Occipital lobe (tissue), 3 donors: ENCODE measurements at places on chromosomes 11 and 22. TPM values are rescaled to one million over a fixed set of nuclear protein-coding genes. Genes with fewer than 3 reads are reported as not detected.

Gene RIMBP3C
- total RNA-seq, result 1.6 TPM

Gene OR10A6
- total RNA-seq, result not detected

Gene B4GALNT4
- 99.5 TPM for total RNA-seq

Gene NAA40
- 9.8 TPM for total RNA-seq

Gene OR52B6
- not detected for total RNA-seq

Gene KDM4D
- 1.9 TPM for total RNA-seq

Gene SLC16A8
- total RNA-seq, result 0.16 TPM
